ENCODE measurements at places on chromosomes 2 and 18.

DNA sequence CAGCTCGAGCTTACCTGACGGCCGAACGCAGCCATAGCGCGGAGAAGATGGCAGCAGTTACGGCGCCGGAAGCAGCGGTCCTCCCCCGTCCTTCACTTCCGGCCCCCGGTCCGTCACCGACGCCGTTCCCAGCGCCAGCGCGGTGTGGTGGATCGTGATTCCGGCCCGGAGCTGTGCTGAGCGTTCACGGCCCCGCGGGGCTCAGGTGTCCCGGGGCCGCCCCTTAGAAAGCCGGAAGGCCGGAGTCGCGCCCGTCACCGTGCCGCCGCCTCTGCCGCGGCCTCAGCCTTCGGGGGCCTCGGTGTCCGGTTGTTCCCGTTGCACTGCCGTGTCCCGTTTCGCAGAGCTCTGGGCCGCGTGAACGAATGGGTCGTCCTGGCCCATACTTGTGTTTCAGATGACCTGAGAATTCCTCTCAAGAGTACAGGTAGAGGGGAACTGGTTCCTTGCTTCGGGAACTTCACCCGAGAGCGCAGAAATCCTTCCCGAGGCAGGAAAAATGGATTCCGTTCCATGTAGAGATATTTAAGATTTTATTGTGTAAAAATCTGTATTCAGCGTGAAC, at the start of gene MTERF4:
TSS of gene MTERF4 (minus strand) at position 49 of the 565 bp plus-strand sequence. CDS start at position 35, 14 bp downstream.
- peak; percentile 87 for DNase-seq

GRCh38 chr2:188975497-188976102, 1.4 kb downstream of the COL3A1 start:
- no peak for DNase-seq

GRCh38 chr2:218694405-218695145, 16.1 kb upstream of the TTLL4 start:
- no peak for DNase-seq

DNA sequence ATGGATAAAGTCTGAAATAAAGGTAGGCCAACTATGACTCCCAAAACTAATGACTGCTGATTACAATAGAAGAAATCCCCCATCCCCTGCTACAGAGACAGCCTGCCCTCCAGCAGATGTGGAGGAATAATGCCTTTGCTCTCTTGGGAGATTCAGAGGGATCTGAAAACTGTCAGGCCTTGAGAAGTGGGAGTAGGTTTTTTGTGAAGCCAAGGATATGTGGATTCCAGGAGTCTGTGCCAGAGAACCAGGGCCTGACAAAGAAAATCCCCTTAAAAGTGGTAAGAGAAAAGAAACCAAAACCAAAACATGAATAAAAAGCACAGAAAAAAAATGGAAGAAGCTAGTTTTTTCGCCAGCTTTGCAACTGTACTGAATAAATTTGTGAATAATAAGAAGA, 397.6 kb downstream of the ZNF521 start:
- no peak for DNase-seq

DNA sequence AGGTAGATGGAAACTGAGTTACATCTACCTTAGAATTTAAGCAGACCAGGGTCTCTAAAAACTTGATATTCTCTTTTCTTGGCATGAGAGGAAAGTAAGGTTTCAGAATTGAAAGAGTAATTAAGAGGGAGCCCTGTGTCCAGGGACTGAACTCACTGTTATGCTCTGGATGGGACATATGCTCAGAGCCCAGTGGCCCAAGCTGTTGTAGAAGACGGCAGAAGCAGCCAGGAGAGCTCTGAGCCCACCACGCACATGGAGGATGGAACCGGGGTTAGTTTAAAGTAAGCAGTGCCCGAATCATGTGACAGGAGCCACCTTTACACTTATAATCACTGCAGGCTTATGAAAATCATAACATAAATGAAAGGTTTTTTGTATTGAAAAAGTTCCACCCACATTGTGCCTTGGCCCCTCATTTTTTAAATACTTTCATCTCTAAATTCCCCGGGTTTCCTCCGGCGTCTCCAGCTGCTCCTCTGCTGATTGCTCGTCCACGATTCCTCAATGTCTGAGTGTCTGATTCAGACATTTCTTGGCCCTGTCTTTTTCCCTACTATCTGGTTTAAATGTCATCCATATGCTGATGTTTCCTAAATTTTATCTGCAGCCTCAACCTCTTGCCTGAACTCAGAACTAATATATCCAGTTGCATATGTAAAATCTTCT, 36.1 kb upstream of the SPTBN1 start:
- no peak for DNase-seq

DNA sequence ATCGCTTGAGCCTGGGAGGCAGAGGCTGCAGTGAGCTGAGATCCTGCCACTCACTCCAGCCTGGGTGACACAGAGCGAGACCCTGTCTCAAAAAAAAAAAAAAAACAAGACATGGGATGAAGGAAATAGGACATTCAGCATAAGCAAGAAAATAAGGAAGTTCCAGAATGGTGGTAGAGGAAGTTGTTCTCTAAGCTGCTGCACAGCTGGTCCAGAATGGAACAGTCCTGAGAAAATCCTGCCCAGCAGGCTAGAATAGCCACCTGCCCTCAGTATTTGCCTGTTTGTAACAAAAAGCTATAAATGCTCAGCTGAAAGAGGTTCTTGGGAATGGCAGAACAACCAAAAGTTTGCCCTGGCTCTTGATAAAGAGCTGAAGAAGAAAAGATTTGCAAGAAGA, 11.1 kb upstream of the MAPRE3 start:
- DNase-seq: no peak

DNA sequence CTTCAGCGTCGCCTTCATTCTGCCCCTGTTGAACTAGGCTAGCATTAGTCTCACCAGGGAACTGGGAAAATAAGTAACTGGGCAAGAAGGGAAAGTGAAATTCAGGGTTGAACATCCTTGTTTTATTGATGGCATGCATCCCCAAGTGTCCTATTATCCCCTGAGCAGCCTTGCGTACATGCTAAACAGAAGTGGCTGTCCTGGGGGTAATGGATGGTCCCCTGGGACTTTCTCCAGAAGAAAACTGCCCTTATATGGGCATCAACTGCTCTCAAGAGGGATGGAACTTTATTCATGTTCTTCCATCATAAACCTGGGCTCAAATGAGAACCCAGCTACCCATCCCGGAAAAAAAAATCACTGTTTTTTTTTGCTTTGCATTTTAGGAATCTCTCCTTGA, 11.8 kb upstream of the SMIM21 start:
- no peak for DNase-seq

DNA sequence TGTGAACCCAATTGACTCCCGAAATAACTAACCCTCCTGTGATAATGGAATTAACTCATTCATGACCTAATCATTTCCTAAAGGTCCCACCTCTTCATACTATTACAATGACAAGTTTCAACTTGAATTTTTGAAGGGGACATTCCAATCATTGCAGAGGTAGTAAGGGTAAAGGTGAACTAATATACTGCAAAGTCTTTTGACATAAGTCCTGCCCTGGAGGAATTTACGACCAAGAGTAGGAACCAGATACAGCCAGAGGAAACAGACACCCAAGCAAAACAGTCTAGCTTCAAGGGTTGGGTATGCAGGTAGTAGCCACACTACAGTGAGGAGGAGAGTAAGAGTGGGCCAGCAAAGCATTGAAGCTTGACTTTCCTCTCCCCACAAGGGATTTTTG, 1.2 kb upstream of the SRBD1 start:
- DNase-seq: no peak

- DNase-seq: no peak
These were observed 1146.6 kb upstream of the ZEB2 start for GRCh38 chr2:145666552-145666951.

DNA sequence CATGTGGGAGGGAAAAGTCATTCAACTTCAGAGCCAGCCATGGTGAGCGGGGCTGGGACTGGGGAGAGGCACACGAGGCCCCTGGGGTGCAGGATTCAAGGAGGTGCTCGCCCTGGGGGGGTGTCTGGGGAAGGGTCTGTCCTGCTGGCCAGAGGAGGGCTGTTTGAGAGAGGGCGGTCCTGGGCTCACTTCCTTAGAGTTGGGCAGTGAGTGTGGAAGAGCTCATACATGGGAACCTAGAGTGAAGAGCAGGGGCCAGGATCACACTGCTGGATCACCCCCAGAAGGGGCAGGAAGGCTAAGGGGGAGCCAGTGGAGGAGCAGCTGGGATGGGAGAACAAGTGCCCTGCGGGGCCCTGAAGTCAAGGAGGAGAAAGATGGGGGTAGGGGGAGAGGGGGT, 6.5 kb downstream of the SH3BP4 start:
- no peak for DNase-seq

GRCh38 chr18:42426496-42427015, 471.5 kb downstream of the PIK3C3 start:
- no peak for DNase-seq

DNA sequence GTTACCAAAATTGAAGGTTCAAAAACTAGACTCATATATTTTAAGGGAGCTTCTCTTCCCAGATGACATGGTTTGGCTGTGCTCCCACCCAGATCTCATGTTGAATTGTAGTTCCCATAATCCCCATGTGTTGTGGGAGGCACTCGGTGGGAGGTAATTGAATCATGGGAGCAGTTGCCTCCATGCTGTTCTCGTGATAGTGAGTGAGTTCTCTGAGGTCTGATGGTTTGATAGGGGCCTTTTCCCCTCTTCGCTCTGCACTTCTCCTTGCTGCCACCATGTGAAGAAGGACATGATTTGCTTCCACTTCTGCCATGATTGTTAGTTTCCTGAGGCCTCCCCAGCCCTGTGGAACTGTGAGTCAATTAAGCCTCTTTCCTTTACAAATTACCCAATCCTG, 140.1 kb downstream of the MAIP1 start:
- DNase-seq: no peak

DNA sequence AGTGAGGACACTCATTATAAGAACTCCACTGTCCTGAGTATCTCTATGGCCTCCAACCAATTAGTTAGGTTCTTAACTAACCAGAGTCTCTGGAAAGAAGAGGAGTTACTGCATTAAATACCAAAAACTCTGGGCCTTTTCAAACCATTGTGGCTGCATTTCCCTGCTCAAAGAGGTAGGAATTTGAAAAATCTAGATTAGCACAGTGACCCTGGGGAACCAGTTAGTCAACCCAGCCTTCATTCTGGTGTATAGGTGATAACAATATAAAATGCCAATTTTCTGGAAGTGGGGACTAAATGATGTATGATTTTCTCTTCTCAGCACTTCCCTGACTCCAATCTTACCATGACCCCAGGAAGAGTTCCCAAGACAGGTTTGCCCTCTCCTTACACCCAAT, 287.8 kb upstream of the SETBP1 start:
- no peak for DNase-seq

DNA sequence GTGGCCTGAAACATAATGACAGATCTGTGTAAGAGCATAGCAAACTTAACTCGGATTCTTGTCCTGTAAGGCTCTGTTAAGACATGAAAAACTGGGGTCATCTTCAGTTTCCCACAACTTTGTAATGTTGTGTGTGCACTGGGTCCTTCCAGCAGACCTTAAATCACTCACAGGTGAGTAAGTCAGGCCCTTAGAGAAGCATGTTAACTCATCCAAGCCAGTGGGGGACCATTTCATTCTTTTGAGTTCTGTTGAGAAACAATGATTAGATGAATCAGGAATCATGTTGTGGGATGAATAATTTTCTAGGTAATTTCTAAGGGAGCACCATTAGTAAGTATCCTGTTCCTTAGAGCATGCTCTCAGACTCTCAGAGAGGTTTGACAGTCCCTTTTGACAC, 167.1 kb downstream of the ESCO1 start:
- DNase-seq: no peak

- DNase-seq: no peak
These were observed 60.7 kb upstream of the ITGA4 start for GRCh38 chr2:181396256-181397123.

- no peak for DNase-seq
These were observed 193.4 kb downstream of the TMEM247 start for GRCh38 chr2:46672752-46673151.

- DNase-seq: no peak
These were observed 17.5 kb upstream of the FAHD2A start for GRCh38 chr2:95384854-95385569.

DNA sequence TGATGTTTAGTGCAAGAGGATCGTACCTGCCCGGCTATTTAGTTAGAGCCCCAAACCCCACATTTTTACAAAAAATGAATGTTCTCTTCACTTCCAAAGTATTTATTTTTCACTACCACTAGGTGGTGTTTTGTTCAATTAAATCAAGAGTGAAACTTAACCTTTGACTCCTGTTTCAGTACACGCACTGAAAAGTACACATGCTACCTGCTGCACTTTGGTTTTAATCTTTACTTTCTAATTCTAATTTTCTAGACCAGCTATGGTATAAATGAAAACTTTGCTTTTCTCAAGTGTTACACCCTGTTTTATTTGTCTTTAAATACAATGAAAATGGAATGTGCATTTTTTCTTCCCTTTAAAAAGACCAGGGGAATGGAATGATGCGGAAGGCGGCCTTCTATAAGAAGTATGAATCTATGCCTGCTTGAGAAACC, 31.4 kb upstream of the CHN1 start:
- DNase-seq: peak; percentile 16

DNA sequence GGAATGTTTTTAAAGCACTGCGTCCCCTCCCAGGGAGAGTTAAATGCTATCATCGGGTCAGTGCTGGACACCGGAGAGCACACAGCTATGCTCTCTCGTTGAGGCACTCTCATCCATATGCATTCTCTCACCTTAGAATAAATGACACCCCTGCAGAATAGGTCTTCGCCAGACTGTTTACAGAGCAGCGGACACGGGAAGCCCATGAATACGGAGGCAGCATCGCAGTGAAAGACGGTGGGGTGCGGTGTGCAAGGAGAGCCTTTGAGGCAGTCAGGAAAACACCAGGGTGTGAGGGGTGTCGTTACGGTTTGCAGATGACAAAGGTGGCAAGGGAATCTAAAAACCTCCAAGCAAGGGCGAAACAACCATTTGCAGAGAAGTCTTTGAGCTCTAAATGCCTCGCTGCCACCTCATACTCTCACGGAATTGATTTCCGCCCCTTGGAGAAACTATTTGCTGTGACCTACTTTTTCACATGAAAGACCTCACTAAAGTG, 169.2 kb upstream of the FHL2 start:
- DNase-seq: no peak

- DNase-seq: no peak
These were observed 35.1 kb downstream of the MAL start for GRCh38 chr2:95060446-95061118.

- DNase-seq: no peak
These were observed 71.0 kb upstream of the SPATS2L start for GRCh38 chr2:200235533-200235932.

DNA sequence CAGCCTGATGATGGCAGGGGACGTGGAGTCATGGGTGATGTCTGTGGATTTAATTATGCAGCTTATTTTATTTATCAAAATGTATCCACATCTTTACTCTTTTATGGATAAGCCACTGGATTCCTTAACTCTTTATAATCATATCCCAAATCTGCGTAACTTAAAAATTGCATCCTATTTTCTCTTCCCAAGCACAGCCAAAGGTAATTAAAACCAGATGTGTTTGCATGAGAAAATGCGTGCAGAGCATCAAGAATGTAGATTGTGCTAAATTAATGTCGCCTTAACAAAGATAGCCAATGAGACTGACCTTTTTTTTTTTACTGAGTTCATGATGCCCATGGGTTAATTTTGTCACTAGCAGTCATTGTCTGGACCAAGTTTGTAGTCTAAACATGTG, 10.0 kb downstream of the SH3RF3 start:
- DNase-seq: no peak

- DNase-seq: no peak
These were observed 121.2 kb upstream of the LINC00305 start for GRCh38 chr18:64270121-64270520.

- no peak for DNase-seq
These were observed 357.3 kb downstream of the ZEB2 start for GRCh38 chr2:144162652-144163051.
